ENCODE measurements at places on chromosomes 1 and 21. TPM values are rescaled to one million over a fixed set of nuclear protein-coding genes. Genes with fewer than 3 reads are reported as not detected.

GRCh38 chr1:234699795-234700665 is 90.1 kb upstream of the IRF2BP2 start:
- no peak overlapping the region for H3K4me3 ChIP-seq
- no peak overlapping the region for H3K27ac ChIP-seq
- H3K27me3 ChIP-seq = no peaks in the 10 kb centered on the region

DNA sequence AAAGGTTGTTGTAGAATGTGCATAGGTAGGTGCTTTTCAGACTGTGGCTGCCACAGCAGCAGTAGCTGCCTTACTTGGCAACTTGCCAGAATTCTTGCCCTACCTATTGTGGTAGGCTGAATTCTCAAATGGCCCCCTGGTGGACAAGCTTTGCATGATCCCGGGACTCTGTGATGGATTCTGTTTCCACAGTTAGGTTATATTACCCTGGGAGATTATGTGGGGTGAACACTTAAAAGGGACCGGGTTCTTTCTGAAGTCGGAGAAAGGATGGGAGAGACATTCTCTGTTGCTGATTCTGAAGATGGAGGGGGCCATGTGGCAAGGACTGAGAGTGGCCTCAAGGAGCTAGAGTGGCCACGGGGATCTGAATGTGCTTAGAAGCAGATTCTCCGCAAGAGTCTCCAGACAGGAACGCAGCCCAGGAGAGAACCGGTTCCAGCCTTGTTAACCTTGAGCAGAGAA is 32.1 kb upstream of the KCNE1 start:
- no peak overlapping the region for H3K4me3 ChIP-seq
- H3K4me1 ChIP-seq = peaks cover 53% of the 10 kb centered on the region
- H3K27ac ChIP-seq = peak overlapping the region; percentile 64
- peak; percentile 74 for DNase-seq
- no peaks in the 10 kb centered on the region for H3K36me3 ChIP-seq
- no peaks in the 10 kb centered on the region for H3K27me3 ChIP-seq

Gene MORC3
- 15.0 TPM for total RNA-seq

DNA sequence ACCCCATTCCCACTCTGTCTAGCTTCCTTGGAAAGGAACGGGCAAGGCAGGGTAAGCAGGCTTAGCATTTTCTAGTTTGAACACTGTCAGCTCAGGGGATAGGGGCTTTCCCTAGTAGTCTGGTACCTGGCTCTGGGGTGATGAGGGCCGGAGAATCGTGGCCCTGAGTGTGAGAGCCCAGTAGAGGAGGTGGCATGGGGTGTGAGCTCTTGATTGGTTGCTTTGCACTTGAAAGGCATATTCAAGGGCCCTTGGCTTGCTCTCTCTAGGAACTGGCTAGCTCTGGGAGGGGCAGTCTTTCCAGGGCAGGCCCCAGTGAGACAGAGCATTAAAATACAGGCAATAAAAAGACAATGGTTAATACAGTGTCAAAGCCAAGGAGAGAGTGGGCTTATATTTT is 10.8 kb upstream of the EXTL1 start:
- no peak overlapping the region for H3K4me3 ChIP-seq
- H3K36me3 ChIP-seq = no peaks in the 10 kb centered on the region
- H3K27ac ChIP-seq = no peak overlapping the region
- H3K27me3 ChIP-seq = no peaks in the 10 kb centered on the region
- H3K4me1 ChIP-seq = no peaks in the 10 kb centered on the region

DNA sequence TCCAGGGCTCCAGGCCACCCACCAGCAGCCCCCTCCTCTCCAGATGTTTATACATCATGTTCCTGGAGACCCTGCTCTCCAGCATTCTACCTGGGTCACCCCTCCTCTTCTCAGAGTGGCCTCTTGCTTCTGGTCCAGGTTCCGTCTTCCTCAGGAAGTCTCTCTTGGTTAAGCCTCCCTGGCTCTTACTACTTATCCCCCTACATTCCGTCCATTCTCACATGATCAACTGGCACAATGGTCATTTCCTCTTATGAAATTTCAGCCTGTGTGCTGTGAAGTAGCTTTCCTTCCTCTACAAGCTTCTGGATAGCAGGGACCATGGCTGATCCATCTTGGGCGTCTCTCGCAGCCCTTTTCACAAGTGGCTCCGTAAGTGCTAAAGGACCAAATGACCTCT is 33.9 kb upstream of the ATP2B4 start:
- DNase-seq = no peak
- peaks cover 21% of the 10 kb centered on the region for H3K4me1 ChIP-seq
- no peaks in the 10 kb centered on the region for H3K27me3 ChIP-seq

Gene ENTREP3
- total RNA-seq = 12.2 TPM

GRCh38 chr1:208864366-208864965 is 620.3 kb upstream of the PLXNA2 start:
- no peaks in the 10 kb centered on the region for H3K36me3 ChIP-seq
- no peak for DNase-seq
- H3K27ac ChIP-seq = no peak overlapping the region
- H3K27me3 ChIP-seq = no peaks in the 10 kb centered on the region
- no peaks in the 10 kb centered on the region for H3K4me1 ChIP-seq
- no peak overlapping the region for H3K4me3 ChIP-seq

DNA sequence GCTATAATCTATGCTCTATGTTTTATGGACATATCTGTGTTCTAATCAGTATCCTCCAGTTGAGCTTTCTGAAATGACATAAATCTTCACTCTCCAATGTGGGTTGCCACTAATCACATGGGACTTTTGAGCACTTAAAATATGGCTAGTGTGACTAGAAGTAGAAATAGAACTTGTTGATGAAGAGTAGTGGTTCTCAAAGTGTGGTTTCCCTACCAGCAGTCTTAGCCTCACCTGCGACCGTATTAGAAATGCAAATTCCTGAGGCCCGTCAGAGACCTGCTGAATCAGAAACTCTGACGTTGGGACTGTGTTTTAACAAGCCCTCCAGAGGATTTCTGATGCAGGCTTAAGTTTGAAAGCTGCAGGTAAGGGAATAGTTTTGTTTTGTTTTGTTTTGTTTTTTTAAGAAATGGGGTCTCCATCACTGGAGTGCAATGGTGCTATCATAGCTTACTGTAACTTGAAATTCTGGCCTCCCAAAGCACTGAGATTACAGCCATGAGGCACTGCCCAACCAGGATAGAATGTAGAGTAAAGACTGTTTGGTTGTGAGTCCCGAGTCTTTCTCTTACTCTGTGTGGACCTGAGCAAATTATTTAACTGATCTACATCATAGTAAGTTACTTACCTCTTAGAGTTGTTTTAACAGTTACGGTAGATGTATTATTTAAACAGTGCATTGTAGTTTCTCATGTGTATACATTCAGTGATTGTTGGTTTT is 21.7 kb downstream of the GLRX2 start:
- no peaks in the 10 kb centered on the region for H3K27me3 ChIP-seq
- DNase-seq = no peak

DNA sequence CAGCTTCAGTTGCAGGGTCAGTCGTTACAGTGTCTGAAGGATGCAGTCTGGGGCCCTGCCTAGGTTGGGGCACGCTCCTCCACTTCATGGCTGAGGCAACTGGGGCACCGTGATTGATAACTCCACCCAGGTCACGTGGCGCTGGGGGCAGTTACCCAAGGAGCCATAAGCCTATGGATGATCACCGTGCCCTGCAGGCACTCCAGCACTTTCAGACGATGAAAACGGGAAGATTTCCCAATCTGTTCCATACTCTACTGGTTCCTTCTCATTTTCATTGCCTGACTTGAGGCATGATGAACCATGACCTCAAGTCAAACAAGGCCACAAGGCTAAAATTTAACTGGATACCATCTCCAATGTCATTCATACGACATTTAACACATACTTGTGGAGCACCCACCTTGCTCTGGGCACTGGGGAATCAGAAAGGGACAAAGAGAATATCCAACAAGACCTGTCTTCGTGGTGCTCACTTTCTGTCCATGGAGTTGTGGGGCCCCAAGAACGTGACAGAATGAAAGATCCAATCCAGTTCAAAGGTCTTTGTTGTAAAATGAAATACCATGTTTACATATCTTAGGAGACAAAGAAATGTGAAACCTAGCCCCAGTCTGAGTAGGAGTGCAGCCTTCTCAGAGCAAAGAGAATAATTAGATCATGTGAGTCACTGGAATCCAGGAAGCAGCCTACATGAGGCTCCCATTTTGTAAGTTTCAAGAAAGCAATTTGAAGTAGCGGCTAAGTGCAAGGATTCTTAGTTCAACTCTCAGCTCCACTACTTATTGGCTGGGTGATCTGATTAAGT is 39.4 kb upstream of the SPOCD1 start:
- no peaks in the 10 kb centered on the region for H3K27me3 ChIP-seq
- no peak for DNase-seq
- no peaks in the 10 kb centered on the region for H3K36me3 ChIP-seq
- H3K4me1 ChIP-seq = no peaks in the 10 kb centered on the region
- no peak overlapping the region for H3K4me3 ChIP-seq

GRCh38 chr1:2259668-2260402 is 31.7 kb downstream of the SKI start:
- no peak for DNase-seq
- no peaks in the 10 kb centered on the region for H3K36me3 ChIP-seq
- no peak overlapping the region for H3K4me3 ChIP-seq
- no peak overlapping the region for H3K27ac ChIP-seq

DNA sequence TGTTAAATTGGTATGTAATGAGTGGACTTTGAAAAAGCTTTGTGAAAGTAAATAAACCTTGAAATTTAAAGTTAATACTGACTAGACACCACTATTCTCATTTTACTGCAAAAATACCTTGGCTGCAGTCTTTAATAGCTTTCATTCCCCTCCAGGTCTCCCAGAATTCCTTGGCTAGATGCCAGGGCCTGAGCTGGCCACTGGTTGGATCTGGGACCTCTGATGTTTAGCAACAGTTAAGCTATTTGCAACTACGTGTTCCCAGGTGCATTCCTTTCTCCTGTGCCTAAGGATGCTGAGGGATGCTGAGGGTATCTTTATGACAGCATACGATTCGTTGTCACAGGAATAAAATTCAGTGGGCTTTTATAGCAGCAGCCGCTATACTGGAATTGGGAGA is 938.7 kb downstream of the TTLL7 start:
- H3K27me3 ChIP-seq = no peaks in the 10 kb centered on the region
- no peak overlapping the region for H3K4me3 ChIP-seq
- peaks cover 4% of the 10 kb centered on the region for H3K4me1 ChIP-seq
- H3K27ac ChIP-seq = no peak overlapping the region
- no peaks in the 10 kb centered on the region for H3K36me3 ChIP-seq
- DNase-seq = no peak

DNA sequence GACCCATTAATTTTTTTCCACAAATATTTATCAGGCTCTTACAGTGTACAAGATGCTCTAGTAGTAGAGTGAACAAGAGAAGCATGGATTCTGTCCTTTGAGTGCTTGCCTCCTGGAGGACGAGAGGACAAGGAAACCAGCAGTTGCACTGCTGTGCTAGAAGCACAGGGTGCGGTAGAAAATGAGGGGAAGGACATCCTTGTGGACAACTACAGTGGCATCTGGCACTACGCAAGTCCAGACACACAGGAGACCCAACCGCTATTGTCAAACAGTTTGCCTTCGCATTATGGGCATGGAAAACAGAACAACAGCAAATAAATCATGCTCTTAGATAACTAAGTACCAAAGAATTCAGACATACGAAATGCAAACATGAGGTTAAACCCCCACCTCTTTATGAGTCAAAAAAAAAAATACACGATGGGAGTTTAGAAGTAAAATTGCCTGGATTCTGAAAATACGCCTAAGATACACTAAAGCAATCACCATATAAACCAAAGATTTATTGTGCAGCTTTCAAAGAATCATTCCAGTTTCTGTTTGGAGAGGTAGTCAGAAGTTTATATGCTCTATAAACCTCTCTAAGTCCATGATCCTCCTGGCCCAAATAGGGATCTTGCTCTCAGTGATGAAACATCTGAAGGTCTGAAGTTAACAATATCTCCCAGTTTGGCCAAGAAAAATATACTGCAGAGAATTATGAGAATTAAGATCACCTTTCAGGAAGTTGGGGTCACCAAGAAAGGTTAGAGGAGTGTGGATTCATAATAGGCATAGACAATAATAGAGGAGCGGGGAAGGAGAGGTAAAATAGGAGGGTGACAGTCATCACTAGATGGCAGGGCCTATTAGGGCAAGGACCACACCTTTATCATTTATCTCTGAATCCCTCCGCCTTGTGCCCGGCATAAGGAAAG is 307.8 kb downstream of the NFIA start:
- H3K27me3 ChIP-seq = no peaks in the 10 kb centered on the region
- H3K27ac ChIP-seq = no peak overlapping the region
- no peak for DNase-seq
- H3K4me1 ChIP-seq = peaks cover 4% of the 10 kb centered on the region
- H3K36me3 ChIP-seq = peaks cover 18% of the 10 kb centered on the region

- no peaks in the 10 kb centered on the region for H3K36me3 ChIP-seq
- DNase-seq = no peak
- no peaks in the 10 kb centered on the region for H3K4me1 ChIP-seq
- no peak overlapping the region for H3K27ac ChIP-seq
- H3K27me3 ChIP-seq = no peaks in the 10 kb centered on the region
- no peak overlapping the region for H3K4me3 ChIP-seq
These were observed 306.8 kb upstream of the FMN2 start for GRCh38 chr1:239784896-239785295.

Gene ENSA
- 122 TPM for total RNA-seq

GRCh38 chr1:1148569-1148968 is 25.1 kb upstream of the TTLL10 start:
- no peaks in the 10 kb centered on the region for H3K4me1 ChIP-seq
- no peak for DNase-seq
- no peak overlapping the region for H3K4me3 ChIP-seq
- no peak overlapping the region for H3K27ac ChIP-seq

DNA sequence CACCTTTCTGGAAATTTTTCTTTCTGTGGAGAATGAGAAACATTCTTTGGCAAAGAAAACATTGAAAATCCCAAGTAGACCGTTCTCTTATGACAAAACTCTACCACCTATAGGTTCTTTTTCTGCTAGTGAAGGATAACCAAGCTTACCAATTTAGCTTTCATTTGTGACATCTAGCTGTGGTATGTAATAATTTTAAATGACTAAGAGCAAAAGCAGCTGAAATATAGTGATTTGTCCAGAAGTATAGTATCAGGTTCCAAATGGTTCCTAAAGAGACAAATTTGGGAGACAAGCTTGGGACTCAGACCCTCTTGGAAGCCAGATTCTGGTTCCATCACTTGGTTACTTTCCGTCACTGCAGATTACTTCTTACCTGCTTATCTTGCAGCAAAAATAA is 24.4 kb downstream of the FUBP1 start:
- no peaks in the 10 kb centered on the region for H3K4me1 ChIP-seq
- H3K4me3 ChIP-seq = no peak overlapping the region
- DNase-seq = no peak
- H3K27me3 ChIP-seq = no peaks in the 10 kb centered on the region
- H3K27ac ChIP-seq = no peak overlapping the region

- no peak overlapping the region for H3K4me3 ChIP-seq
- peak; percentile 32 for DNase-seq
These were observed 77.7 kb upstream of the SOX13 start for GRCh38 chr1:203995228-203995627.

Gene CFAP107
- not detected for total RNA-seq

Gene SPRR2E
- not detected for total RNA-seq

GRCh38 chr1:201593200-201593921 is 54.4 kb downstream of the NAV1 start:
- peaks cover 26% of the 10 kb centered on the region for H3K4me1 ChIP-seq
- no peak for DNase-seq
- no peaks in the 10 kb centered on the region for H3K27me3 ChIP-seq
- H3K27ac ChIP-seq = no peak overlapping the region
- H3K4me3 ChIP-seq = no peak overlapping the region
- H3K36me3 ChIP-seq = no peaks in the 10 kb centered on the region

Measured in heart left ventricle (tissue), 16 donors.